ENCODE measurements at places on chromosomes 7 and 10.
A peak's percentile ranks its signal among the peaks of the same experiment; 100 is the strongest.

- DNase-seq: peak; percentile 46
Observed at GRCh38 chr10:23314835-23315239, 29.8 kb downstream of the C10orf67 start.

DNA sequence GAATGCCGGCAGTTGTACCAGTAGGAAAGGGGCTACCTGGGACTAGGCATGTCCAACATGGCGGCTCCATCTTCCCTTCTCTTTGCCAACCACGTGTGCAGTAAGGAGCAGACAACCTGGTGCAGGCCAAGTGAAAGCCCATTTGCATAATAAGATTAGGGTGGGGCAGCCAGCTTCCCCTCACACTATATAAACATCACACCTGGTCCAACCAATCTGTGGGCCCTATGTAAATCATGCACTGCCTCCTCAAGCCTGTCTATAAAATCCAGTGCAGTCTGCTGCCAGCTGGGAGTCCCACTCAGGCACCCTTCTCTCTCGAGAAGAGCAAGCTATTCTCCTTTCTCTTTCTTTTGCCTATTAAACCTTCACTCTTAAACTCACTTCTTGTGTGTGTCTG is 429.3 kb downstream of the CALN1 start:
- no peak for DNase-seq

GRCh38 chr10:119222537-119222936 is 15.2 kb downstream of the GRK5 start:
- DNase-seq: no peak

- DNase-seq: no peak
Observed at GRCh38 chr10:86123715-86124114, 242.9 kb downstream of the GRID1 start.

- no peak for DNase-seq
Observed at GRCh38 chr7:55977831-55978230, 13.4 kb downstream of the NIPSNAP2 start.

- DNase-seq: peak; percentile 36
Observed at GRCh38 chr10:112565434-112566053, 118.5 kb downstream of the VTI1A start.

GRCh38 chr7:41039981-41040380 is 662.9 kb downstream of the INHBA start:
- DNase-seq: no peak

DNA sequence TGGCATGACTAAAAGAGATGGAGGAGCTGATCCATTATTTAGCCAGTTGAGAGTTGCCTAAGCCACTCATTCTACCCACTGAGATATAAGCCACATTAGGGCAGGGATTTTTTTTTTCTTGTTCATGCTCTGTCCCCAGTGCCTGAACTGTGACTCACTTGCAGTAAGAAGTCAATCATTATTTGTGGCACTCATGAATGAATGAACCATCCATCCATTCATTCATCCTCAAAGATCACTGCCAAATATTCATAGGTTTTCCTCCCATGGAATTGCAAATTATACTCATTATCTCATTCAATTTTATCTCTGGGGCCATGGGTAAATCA is 22.8 kb upstream of the ARID5B start:
- no peak for DNase-seq

- no peak for DNase-seq
Observed at GRCh38 chr7:117716707-117717299, 156.4 kb downstream of the CTTNBP2 start.

GRCh38 chr10:84097787-84098353 is 41.4 kb upstream of the GHITM start:
- DNase-seq: no peak

GRCh38 chr10:10545771-10546170 is 471.9 kb upstream of the CELF2 start:
- DNase-seq: no peak
